ENCODE measurements at places on chromosomes 4 and X.

GRCh38 chrX:31236231-31236630, 164.4 kb upstream of the FTHL17 start:
- no peak for DNase-seq

- DNase-seq, result no peak
Measured at GRCh38 chr4:164350061-164350460, 403.9 kb upstream of the SMIM31 start.

GRCh38 chr4:183434666-183435190, 9.7 kb upstream of the CDKN2AIP start:
- no peak for DNase-seq

GRCh38 chr4:165472943-165473676, 94.3 kb downstream of the CPE start:
- no peak for DNase-seq
